ENCODE measurements at places on chromosomes 7 and 10.

DNA sequence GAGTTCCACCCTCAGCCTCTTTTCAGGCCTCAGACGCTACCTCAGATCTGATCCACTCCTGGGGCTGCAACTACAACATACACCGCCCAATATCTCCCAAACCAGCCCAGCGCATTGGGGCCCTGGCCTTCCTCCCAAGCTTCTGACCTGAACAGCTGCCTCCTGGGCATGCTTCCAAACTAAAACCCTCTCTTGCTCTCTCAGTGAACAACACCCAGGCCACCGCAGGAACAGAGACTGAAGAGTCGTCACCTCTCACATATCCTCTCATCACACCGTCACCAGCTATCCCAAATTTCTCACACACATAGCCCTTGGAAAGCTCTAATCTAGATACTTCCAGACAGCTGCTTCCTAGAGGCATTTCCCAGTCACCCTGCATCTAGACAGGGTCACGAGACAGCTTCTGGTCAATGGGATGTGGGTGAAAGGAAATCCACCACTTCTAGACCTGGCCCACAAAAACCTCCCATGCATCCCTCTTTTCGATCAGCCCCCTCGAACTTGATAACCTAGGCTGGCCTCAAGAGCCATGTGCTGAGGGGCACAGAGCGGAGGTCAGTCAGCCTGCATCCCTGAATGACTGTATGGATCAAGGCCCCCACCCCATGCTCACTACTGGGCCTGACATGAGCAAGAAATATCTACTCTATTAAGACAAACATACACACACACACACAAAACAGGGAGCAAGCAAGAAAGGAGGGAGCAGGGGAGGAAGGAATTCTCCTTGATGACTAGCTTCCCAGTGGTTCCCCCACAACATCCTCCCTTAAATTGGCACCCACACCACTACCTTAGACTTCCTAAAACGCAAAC, 1.8 kb downstream of the PARP12 start:
- DNase-seq = peak; percentile 79

DNA sequence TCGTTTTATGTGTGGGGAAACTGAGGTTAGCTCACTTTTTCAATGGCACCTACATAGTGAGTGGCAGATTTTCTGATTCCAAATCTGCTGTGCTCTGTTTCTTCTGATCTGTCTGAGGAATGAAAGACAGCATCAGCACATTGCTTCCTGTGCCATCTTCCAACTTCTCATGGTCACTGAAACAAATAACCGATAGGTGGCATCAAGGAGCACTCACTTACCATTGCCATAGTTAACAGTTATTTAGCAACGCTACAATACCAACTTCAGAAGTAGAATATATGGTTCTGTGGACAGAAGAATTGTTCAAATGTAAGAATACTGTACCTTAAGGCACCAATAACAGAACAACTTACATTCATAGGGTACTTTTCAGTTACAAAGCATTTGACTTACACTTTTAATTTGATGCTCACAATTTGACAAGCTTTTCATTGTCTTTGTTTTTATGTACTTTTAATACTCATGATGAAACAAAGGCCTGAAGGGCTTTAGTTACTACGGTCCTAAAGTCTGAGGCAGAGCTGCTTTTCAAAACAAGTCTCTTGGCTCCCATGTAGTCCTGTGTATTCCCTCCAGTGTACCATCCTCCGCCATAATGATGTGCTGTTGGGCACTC, 228.9 kb upstream of the TCF7L2 start:
- DNase-seq = peak; percentile 24

GRCh38 chr7:118839515-118839914, 615.0 kb downstream of the ANKRD7 start:
- no peak for DNase-seq

- no peak for DNase-seq
These were observed 46.6 kb upstream of the ADRA2A start for GRCh38 chr10:111030042-111030750.

GRCh38 chr10:22723783-22724182, 9.4 kb upstream of the PIP4K2A start:
- no peak for DNase-seq

DNA sequence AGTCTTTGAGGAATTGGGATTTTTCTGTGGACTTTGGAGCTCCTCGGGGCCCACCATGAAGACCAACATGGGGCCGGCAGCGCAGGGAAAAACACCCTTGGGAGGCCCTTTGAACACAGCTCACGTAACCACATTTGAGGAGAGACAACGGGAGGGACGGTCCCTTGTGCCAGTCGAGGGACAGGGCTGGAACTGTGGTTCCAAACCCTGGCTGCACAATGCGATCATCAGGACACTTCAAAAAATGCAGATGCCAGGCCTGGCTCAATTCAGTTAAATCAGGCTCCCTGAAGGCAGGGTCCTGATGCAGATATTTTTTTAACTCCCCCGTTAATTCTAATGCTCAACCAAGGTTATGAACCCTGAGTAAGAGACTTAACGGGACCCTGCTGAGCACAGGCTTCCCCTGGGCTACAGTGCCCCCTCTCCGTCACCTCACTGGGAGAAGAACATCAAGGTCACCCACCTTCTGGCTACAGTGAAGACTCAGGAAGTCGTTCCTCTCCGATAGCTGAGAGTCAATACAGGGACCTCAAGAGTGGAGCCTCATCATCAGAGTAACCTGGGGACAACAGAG, 30.4 kb downstream of the LYZL1 start:
- DNase-seq = no peak

DNA sequence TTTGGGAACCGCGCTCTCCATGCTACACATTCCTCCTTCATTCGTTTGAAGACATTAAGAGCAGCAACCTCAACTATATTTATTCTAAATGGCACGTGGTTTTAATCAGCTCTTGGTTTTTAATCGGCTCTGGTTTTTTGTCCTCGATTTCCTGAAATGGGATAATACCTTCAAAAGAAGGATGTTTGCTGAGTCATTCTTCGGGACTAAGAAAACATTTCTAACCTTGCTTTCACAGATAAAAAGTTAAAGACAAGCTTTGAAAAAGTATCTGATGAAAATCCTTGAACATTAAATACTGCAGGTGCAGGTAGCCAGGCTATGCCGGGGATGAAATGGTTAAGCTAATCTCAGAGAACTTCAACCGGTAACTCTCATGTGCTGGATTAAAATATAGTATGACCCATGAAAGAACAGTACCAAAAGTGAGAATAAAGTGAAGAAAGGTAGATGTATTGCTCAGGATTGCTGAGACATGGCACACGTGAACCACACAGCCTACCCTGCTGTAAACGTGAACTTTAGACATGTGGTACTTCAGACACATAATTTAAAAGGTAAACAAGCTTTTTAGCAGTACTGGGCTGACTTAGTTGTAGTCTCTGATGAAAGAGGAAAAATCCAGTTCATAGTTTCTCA, 89.1 kb downstream of the PTPRN2 start:
- DNase-seq = no peak

DNA sequence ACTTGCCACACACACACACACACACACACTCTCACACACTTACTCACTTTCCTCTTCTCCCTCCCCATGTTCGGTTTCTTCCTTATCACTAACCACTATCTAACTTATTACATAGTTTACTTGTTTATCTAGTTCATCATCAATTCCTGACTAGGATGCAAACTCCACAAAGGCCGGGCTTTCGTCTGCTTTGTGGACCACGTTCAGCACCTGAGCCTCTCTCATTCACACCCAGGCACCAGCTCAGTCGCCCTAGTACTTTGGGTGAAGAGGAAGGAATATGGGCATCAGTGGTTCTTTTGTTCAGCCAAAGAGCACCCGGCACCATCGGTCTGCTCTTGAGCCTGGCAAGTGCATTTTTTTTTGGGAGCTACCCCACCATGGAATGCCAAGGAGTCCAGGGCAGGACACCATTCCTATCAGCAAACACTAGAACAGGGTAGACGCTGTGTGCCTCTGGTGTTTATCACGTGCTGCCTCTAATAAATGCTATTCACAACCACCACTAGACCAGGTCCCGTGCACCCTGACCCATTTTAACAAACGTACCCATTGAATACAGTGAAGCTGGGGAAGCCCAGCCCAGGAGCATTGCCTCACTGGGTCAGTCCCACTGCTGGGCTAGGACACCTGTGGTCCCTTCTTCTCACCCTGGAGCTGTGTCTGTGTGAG, 2.2 kb downstream of the C10orf67 start:
- DNase-seq = no peak

DNA sequence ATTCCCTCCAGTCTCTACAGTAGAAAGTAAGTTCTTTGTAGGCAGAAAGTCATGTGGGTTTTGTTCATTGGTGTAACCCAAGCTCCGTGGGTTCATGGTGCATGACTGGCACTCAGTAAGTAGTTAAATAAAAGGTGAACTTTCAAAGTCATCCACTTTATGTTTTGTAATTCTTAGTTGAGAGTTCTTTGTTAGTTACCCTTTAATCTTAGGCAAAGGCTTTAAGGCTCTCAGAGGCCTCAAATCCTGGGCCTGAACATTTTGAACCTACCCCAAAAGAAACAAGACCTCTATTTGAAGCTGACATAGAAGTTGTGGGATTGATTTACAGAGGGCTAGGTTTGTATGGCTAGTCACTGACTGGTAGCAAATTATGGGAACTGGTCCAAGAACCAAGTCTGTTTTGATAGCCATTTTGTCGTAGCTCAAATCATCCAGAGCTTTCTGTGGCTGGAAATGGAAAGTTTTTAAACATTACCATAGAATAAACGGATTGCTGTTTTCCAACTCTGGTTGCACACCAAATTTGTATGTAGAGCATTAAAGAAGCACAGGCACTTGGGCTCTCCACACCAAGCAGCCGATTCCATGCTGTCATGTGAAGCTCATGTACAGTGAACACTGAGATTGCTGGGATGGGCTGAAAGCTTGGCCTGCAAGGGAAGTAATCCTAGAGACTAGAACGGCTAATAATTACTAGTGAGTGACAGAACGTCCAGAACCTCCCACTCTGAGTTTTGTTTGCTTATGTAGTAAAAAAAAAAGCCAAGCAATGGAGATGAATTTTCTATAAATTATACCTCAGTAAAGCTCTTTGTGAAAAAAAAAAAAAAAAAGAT, 53.5 kb downstream of the DENND11 start:
- DNase-seq = no peak

DNA sequence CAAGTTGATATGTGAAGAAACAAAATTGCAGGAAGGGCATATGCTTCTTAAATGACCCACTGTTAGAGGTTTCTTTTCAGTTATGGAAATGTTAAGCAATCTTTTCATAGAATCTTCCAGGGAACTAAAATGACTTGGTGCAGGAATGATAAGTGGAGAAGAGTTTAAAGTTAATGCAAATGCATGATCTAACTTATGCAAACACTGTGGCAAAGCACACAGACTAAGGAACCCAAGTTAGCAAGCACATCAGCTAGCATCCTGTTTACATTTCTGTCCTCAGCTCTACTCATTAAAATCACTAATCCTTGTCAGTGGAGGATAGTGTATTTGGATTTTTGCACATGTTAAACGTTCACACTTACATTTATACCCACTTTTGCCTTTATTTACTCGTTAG, 9.3 kb downstream of the CLCN1 start:
- no peak for DNase-seq

DNA sequence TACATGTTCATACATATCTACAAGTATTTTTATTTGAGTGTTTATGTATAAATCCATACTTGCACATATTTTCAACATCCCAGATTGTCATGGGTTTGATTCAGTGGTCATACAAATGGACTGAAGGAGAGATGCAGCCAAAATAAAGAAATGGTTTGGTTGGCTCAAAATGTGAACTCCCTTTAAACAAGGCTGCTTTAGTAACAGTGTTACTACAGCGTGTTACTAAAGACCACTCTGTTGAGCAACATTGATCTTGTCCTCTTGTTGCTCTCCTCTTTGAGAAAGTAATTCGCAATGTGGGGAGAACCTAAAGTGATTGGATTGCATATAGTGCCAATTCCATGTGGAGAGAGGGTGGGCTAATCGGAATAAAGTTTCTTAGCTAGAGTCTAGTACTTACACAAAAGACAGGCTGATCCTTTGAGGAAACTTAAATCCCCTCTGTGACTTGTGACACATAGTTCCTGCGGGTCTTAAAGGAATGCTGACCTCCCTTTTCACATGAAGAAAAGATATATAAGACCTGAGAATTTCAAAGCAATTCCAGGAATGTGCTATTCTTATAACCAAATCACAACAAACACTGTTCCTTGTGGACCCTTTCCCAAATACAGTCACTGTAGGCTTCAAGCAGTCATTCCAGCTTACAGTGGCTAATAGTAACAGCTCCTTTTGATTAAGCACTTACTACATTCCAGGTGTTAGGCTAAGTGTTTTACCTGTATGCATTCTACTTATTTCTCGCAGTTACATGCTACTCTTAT, 144.3 kb downstream of the FZD1 start:
- DNase-seq = no peak

DNA sequence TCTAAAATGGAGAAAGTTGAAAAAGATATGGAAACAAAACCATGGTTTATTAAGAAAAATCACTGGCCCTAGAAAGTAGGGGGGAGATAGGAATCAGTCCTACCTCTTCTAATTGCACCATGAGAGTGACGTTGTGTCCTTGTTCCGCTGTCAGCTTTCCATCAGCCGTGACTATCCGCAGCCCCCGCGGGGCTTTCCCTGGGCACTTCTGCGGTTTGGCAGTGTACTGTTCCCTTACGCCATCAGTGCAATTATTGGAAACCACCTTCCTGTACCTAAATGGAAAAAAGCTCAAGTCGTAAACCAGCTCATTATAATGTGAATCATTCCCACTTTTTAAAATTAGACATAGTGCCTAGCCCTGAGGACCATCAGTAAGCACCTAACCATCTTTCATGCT, 512.2 kb downstream of the SORCS1 start:
- no peak for DNase-seq

DNA sequence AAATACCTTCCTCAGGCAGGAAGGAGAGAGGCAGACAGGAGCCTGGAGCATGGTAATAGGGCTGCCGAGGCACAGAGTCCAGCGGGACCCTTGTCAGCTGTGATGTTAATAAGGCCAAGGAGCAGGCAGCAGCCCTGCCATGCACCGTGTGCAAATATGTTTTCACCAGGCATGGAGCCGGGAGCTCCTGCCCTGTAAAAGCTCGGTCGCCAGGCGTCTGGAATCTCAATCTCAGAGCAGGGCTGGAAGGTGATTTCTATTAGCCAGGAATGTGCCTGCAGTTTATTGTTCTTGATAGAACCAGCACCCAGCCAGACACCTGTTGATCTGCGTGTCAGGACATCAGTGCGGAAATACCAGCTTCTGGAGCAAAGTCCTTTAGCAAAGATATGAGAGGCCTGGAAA, 469.8 kb downstream of the GLRX3 start:
- DNase-seq = no peak

- no peak for DNase-seq
These were observed 1019.0 kb downstream of the KCNMA1 start for GRCh38 chr10:76618641-76619040.

DNA sequence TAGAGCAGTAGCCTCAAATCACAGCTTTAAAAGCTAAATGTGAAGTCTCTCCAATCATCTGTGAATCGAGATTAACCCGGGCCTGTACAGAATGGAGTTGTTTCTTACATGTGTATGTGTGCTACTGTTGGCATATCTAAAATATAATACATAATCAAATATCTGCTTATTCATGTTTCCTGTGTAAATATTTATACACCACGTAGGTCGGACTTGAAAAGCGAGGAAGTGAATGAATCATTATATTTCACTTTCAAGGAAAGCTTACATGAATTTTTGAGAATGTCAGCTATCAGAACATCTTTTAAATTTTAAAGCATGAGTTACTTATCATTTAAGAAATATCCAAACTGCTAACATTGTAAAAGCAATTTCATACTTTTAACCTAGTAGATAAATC, 233.3 kb downstream of the SLC25A13 start:
- no peak for DNase-seq
